ENCODE measurements at places on chromosomes 2 and 18. TPM values are rescaled to one million over a fixed set of nuclear protein-coding genes. Genes with fewer than 3 reads are reported as not detected.

DNA sequence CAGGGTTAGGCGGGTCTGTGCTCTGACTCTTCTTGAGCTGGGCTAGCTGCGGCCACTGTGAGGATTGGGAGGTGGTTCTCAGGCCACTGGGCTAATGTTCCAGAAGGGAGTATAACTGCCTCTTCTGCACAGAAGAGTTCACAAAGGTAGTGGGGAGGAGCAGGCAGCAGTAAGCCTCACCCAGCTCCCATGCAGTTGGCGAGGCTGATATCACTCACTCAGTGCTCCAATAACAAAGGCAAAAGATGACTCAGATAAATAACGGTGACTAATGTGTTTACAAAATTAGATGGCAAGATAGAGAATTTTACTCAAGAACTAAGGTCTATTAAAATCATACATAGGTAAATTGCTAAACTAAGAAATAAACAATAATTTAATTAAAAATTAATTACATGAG is 174.2 kb upstream of the TMEM200C start:
- no peak for DNase-seq
- H3K27ac ChIP-seq = no peak overlapping the region
- no peaks in the 10 kb centered on the region for H3K27me3 ChIP-seq

GRCh38 chr2:10922307-10923007 is 10.7 kb downstream of the KCNF1 start:
- DNase-seq = no peak
- H3K4me1 ChIP-seq = no peaks in the 10 kb centered on the region
- no peak overlapping the region for H3K4me3 ChIP-seq
- H3K27me3 ChIP-seq = peaks cover 57% of the 10 kb centered on the region

GRCh38 chr2:62941413-62941812 is 109.2 kb upstream of the OTX1 start:
- H3K27me3 ChIP-seq = no peaks in the 10 kb centered on the region
- no peaks in the 10 kb centered on the region for H3K4me1 ChIP-seq
- no peak overlapping the region for H3K4me3 ChIP-seq
- DNase-seq = no peak
- peaks cover 30% of the 10 kb centered on the region for H3K36me3 ChIP-seq
- no peak overlapping the region for H3K27ac ChIP-seq

DNA sequence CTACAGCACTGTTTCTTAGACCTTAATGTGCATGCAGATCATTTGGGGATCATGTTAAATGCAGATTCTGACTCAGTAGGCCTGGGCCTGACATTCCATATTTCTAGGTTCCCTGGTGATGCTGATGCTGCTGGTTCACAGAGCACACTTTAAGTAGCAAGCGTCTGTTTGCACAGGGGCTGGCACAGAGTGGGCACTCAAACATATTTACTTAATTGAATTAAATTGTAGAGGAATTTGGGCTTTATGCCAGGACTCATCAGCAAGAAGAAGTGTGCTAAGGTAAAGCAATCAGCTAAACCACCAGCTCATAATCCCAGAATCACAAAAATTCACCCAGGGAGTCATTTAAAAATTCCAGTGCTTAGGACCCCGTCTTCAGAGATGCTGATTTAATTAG is 25.1 kb upstream of the INPP4A start:
- no peaks in the 10 kb centered on the region for H3K36me3 ChIP-seq
- DNase-seq = no peak
- no peak overlapping the region for H3K4me3 ChIP-seq
- no peaks in the 10 kb centered on the region for H3K4me1 ChIP-seq

- H3K27me3 ChIP-seq = no peaks in the 10 kb centered on the region
- H3K4me1 ChIP-seq = peaks cover 4% of the 10 kb centered on the region
- H3K27ac ChIP-seq = no peak overlapping the region
Measured at GRCh38 chr2:239456940-239457339, 56.1 kb upstream of the HDAC4 start.

- peaks cover 10% of the 10 kb centered on the region for H3K27me3 ChIP-seq
- H3K4me3 ChIP-seq = peak overlapping the region; percentile 51
- no peaks in the 10 kb centered on the region for H3K36me3 ChIP-seq
- H3K4me1 ChIP-seq = no peaks in the 10 kb centered on the region
Measured at GRCh38 chr18:32019251-32019948, 775 bp downstream of the RNF125 start.

- no peaks in the 10 kb centered on the region for H3K4me1 ChIP-seq
- no peak overlapping the region for H3K27ac ChIP-seq
- H3K4me3 ChIP-seq = no peak overlapping the region
- H3K27me3 ChIP-seq = no peaks in the 10 kb centered on the region
Measured at GRCh38 chr2:75130171-75130570, 69.1 kb downstream of the TACR1 start.

GRCh38 chr2:16081316-16082200 is 141.2 kb downstream of the MYCN start:
- DNase-seq = no peak
- H3K36me3 ChIP-seq = no peaks in the 10 kb centered on the region
- peaks cover 5% of the 10 kb centered on the region for H3K27me3 ChIP-seq
- no peaks in the 10 kb centered on the region for H3K4me1 ChIP-seq

DNA sequence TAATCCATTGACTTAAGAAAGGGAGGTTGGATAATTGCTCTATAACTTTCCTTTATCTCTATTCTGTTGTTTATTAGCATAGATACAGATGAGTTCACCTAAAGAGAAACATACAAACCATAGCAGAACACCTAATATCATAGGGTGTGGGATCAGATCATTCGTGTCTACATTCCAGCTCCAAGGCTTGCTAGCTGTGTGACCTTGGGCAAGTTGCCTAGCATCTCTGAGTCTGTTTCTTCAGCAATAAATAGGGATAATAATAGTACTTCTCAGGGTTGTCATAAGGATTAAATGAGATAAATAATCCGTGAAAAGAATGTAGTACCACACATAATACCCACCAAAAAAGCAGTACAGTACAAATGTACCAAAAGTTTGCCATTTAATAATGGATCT is 126.2 kb downstream of the PLB1 start:
- H3K27me3 ChIP-seq = no peaks in the 10 kb centered on the region
- DNase-seq = no peak
- H3K4me1 ChIP-seq = peaks cover 50% of the 10 kb centered on the region
- peak overlapping the region; percentile 37 for H3K4me3 ChIP-seq
- peak overlapping the region; percentile 90 for H3K27ac ChIP-seq

IMPA2 gene
- total RNA-seq = 121 TPM

STARD6 gene
- total RNA-seq = not detected

SKOR2 gene
- not detected for total RNA-seq

CBLN2 gene
- not detected for total RNA-seq

MCM6 gene
- total RNA-seq = 10.5 TPM

SPATA3 gene
- not detected for total RNA-seq

CAPN14 gene
- 130 TPM for total RNA-seq

TEX44 gene
- total RNA-seq = not detected

METTL5 gene
- 56.3 TPM for total RNA-seq

KANSL3 gene
- total RNA-seq = 18.2 TPM

TEKT4 gene
- total RNA-seq = not detected
